ENCODE measurements at places on chromosomes 5 and 9.

GRCh38 chr5:98827161-98827560 lies 53.7 kb downstream of the RGMB start:
- no peak for DNase-seq

DNA sequence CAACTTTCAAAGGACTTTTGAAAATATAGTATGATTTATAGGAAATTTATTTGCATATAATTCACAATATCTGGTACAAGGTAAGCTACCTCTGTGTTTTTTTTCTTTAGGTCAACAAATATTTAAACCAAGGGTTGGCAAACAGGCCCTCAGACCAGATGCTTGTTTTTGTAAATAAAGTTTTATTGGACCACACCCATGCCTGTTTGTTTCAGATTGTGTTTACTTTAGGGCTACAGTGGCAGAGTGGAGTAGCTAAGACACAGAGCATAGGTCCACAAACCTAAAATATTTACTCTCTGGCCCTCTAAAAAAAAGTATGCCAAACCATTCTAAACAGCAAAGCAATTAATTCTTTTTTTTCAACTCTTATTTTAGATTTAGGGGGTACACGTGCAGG lies 119.7 kb upstream of the CCDC152 start:
- no peak for DNase-seq

- no peak for DNase-seq
Measured at GRCh38 chr5:143061161-143061945, 291.2 kb downstream of the ARHGAP26 start.

- no peak for DNase-seq
Measured at GRCh38 chr9:135376511-135377265, 102.9 kb upstream of the PPP1R26 start.

- no peak for DNase-seq
Measured at GRCh38 chr9:79682076-79682736, 110.4 kb downstream of the TLE4 start.

DNA sequence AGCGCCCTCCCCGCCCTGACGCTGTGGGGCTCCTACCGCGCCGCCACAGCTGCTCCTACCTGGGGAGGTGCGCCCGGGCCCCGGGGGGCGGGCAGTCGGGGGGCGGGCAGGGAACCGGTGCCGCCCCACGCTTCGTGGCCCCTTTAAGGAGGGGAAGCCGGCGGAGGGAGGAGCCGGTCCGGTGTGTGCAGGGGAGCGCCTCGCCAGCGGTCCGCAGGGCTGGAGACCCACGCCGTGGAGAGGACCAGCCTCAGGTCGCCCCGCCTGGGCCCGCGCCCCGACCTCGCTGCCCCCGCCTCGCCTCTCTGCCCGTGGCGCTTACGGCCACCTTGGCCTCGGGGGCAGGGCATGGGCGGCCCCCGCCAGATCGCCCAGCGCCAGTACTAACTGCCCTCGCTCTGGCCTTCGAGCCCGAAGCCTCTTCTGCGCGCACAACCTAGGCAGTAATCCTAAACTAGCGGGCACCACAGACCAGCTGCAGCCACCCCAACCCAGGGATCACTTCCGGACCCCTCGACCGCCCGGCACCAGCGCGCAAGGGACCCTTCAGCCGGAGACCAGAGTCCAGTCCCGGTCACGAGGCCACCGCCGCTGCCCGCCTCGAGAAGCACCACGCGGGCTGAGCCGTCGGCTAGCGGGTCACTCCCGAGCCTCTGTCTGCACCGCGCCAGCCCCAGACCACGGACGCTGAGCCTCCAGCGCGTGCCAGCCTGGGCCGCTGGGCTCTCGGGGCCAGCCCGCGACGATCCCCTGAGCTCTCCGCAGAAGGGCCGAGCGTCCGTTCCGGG lies at the start of gene FOXE1:
Gene FOXE1 (plus strand): TSS at position 171 of the 788 bp plus-strand sequence. CDS start 689 bp downstream, outside the sequence.
- DNase-seq = peak; percentile 78

GRCh38 chr9:89046832-89047231 lies 55.6 kb downstream of the S1PR3 start:
- no peak for DNase-seq

DNA sequence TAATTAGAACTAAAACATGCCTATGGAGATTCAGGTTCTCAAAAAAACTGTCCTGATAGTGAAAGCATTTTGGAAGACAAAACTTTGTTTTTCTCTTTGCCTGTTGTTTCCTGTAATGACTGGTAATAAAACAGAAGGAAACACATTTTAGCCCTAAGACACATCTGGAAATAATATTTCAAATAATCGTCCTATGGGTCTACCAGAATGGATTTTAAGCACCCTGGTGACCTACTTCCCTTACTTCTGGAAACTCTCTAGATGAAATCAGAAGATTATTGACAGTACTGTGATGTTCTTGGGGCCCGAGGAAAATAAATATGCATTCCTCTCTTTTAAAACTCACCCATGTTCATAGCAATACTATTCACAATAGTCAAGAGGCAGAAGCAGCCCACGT lies 110.1 kb upstream of the TLE4 start:
- DNase-seq = no peak

DNA sequence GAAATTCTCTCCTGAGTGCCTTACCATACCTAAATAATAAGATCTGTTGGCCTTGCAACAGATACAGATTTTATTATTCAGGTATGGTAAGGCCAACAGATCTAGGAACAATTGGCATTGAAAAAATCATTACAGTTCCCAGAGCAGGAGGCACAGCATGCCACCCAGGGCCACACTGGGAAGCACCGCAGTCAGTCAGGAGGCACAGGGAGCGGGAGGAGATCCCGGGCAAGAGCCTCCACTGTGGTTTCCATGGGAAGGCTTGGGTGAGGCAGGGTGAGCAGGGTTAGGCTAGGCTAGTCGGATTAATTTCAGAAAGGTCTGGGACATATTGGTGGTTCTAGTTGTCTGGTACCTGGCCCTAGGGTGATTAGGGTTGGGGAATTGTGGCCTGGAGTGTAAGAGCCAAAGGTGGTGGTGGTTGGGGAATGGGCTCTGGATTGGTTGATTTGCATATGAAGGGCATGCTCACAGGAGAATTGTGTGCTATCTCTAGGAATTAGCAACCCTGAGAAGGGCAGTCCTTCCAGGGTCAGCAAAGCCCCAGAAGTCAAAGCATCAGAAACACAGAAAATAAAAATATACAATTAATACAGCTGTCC lies 111.4 kb downstream of the PDE8B start:
- DNase-seq = peak; percentile 78

DNA sequence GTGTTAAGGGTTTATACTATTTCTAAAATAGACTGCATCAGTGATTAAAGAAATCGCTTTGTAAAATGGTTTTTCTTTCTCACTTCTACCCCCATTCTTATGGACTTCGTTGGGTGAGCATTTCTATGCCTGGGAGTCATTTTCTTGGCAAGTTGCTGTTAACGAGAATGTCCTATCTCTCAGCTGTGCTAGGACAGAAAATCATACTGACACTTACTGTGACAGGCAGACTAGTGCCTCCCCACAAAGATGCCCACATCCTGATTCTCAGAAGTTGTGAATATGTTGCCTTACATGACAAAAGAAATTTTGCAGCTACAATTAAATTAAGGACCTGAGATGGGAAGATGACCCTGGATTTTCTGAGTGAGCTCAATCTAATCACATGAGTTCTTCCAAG lies 65.1 kb upstream of the NMUR2 start:
- no peak for DNase-seq
